ENCODE measurements at places on chromosomes 2 and 18.

GRCh38 chr2:239075918-239076758 lies 228.3 kb downstream of the TWIST2 start:
- DNase-seq = no peak

DNA sequence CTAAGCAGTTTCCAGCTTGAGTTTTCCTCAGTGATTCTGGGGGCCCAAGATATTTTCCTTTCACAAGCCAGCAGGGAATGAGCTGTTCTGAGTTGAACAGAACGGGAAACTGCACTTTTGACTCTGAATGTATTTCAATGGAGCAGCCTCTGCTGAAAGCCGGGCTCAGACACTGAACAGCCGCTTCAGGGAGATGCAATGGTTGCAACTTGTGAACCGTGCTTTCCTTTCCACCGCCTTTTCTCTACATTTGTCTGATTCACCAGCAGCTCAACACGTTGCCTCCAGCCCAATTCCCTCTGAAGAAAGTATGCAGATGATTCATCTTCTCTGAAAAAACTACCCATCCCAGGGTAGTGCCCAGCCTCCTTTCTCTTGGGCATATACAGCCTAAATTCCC lies 119.3 kb upstream of the PKDCC start:
- no peak for DNase-seq

- DNase-seq = no peak
Measured at GRCh38 chr2:165743442-165743841, 50.6 kb downstream of the GALNT3 start.

DNA sequence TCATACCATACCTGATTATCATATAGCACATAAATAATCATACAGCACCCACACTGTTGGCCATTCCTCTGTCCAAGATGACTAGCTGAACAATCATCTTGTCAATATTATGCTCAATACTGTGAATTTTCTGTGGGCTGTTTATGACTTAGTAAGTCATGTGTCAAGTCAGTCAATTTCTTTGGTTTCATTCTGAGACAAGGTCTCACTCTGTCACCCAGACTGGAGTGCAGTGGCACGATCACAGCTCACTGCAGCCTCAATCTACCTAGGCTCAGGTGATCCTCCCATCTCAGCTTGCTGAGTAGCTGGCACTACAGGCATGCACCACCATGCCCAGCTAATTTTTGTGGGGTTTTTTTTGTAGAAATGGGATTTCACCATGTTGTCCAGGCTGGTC lies 5.7 kb downstream of the MCM6 start:
- no peak for DNase-seq

DNA sequence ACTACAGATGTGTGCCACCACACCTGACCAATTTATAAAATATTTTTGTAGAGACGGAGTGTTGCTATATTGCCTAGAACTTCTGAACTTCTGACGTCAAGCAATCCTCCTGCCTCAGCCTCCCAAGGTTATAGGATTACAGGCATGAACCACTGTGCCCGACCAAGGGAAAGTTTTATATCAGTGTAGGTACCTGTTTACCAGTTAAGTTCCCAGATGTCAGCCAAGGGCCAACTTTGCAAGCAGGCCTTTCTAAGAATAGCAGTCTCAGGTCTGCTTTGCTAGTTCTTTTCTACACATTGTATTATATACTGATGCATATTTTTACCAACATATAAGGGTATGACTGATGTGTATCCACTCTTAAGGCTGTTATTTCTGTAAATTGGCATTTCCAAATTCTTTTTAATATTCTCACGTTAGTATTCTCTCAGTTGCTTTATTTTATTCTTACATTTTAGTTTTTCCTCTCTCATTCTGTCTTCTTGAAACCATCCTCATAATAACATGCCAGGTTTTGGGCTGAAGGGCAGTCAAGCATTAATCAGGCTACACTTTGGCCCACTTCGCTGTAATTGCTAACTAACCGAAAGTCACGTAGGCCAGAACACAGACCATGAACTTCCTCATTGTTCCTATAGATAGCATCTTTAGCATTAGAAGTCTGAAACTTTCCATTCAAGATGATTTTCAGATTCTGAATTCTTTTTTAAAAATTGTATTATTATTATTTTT lies 25.0 kb upstream of the CXXC1 start:
- no peak for DNase-seq

DNA sequence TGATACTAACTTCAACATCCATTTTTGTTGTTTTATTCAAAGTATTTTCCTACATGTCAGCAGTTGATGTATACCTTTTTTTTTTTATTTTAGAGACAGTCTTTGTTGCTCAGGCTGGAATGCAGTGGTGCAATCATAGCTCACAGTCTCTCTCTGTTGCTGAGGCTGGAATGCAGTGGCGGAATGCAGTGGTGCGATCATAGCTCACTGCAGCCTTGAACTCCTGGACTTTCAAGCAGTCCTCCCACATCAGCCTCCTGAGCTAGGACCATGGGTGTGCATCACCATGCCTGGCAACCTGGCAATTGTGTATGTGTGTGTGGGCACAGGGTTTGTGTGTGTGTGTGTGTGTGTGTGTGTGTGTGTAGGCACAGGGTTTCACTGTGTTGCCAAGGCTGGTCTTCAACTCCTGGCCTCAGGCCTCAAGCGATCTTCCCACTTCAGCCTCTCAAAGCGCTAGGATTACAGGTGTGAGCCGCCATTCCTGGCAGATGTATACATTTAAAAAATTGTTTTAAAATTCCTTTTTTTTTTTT lies 24.8 kb downstream of the SANBR start:
- no peak for DNase-seq

GRCh38 chr2:155653176-155653575 lies 679.3 kb downstream of the NR4A2 start:
- no peak for DNase-seq

DNA sequence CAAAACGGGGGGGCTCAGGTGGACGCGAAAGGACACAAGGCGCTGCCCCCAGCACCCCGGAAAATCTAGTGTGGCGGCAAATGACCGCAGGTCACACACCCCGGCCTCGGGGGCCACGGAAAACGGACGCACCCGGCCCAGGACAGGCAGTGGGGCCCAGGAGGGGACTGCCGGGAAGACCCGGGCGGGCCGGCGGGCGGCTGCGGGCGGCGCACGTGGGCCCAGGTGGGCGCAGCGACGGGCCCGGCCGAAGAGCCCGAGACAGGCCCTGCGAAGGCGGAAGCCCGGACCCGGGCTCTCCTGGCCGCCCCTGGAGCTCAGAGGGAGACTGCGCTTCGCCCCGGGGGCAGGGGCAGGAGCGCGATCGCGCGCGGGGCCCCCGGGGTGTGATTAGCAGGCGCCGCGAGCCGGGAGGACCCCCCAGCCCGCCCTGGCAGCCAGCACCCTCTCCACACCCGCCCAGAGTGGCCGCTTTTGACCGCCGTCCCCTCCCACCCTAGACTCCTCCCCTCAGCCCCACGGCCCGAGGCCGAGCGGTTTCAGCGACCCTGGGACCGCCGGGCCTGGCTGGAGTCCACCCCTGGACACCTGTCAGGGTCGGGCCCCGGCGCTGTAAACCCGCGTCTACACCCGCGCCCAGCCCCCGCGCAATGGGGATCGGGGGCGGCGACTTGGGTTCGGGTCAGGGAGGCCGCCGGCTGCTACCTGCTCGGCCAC lies 773 bp downstream of the MBP start:
- no peak for DNase-seq
